ENCODE measurements at places on chromosomes 4 and X.

DNA sequence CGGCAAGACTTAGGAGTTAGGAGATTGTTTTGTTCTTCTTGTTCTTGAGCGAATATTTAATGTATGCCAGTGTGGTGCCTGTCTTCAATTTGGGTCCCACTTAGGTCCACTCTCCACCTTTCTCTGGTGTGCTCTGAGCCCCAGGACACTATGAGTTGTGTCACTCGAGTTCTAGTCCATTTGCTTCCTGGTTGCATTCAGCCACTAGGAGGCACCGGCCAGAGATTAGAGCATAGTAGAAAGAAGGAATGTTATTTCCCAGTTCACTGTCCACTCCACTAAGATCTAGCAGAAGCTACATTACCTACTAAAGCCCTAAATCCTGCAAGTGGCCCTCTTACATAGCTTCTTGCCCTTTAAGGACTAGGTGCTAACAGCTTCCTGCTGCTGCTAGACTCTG lies 326.9 kb downstream of the NAF1 start:
- DNase-seq = no peak

GRCh38 chr4:9765091-9765490 lies 16.3 kb upstream of the DRD5 start:
- DNase-seq = peak; percentile 16

GRCh38 chr4:140693562-140693961 lies 62.6 kb downstream of the TBC1D9 start:
- DNase-seq = no peak

GRCh38 chr4:35771571-35771970 lies 472.7 kb downstream of the ARAP2 start:
- no peak for DNase-seq

- no peak for DNase-seq
Measured at GRCh38 chr4:99395595-99396364, 39.4 kb downstream of the ADH7 start.

- no peak for DNase-seq
Measured at GRCh38 chr4:12791536-12791935, 692.6 kb downstream of the RAB28 start.

DNA sequence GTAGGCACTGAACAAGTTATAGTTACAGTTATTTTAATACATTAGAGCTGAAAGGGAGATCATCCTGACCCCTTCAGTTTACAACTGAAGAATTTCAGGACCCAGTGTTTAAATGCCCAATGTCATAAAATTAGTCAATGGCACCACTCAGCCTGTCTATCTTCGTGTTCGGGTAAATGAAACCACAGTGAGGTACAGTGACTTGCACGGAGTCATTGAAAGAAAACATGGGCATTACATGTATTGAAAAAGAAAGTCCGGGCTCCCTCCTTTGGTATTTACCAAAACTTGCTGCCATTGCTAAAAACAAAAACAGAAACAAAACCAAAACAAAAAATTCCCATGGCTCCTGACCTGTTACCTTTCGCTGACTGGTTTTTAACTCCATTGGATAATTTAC lies 131.7 kb downstream of the SH2D1A start:
- DNase-seq = no peak

DNA sequence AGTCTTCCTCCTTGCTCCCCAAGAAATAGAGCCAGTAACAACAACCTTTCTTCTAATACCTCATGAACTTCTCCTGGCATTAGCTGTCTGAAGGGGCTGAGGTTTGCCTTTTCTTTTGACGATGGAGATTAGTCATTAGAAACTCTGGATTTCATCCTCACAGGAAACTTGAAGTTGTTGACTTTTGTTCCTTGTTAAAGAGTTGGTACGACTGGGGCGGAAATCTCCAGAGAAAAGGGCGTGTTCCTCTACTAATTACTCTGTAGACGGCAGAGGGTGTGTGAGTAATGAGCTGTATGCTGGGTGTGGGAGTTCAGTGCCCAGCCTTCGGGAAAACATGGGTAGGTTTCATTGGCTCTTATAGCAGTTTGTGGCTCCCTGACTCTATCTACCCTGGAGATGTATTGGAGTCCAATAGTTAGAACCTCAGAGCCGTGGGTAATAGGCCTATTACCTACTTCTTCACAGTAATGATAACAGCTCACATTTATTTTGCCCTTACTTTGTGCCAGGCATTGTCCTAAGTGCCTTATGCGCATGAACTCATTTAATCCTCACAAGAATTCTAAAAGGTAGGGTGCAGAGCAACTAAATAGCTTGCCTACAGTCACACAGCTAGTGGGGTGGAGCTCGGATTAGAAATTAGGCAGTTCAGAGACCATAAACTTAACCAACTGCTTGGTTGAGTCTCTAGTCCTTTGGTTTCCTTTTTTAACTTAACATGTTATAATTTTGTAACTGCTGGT lies 23.4 kb downstream of the TMEM164 start:
- no peak for DNase-seq

DNA sequence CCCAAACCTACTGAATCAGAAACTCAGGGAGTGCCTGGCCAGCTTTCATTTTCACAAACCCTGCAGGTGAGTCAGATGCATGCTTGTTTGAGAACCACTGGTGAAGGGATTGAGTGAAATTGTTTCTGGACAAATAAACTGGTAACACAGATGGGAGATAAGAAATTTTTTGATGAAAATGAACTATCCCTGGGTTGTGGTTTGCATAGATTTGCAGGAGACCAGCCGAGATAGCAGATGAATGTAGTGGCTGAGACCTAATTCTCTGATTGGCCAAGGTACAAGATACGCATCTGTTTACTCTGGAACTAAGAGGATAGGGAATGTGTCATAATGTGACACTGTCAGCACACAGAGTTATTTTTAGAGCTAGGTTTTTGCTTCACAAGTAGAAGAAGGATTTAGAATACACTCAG lies 117.8 kb upstream of the NOCT start:
- DNase-seq = no peak

- no peak for DNase-seq
Measured at GRCh38 chrX:1741816-1742394, 127.0 kb downstream of the ASMT start.

GRCh38 chr4:110989125-110989524 lies 366.2 kb upstream of the PITX2 start:
- no peak for DNase-seq

DNA sequence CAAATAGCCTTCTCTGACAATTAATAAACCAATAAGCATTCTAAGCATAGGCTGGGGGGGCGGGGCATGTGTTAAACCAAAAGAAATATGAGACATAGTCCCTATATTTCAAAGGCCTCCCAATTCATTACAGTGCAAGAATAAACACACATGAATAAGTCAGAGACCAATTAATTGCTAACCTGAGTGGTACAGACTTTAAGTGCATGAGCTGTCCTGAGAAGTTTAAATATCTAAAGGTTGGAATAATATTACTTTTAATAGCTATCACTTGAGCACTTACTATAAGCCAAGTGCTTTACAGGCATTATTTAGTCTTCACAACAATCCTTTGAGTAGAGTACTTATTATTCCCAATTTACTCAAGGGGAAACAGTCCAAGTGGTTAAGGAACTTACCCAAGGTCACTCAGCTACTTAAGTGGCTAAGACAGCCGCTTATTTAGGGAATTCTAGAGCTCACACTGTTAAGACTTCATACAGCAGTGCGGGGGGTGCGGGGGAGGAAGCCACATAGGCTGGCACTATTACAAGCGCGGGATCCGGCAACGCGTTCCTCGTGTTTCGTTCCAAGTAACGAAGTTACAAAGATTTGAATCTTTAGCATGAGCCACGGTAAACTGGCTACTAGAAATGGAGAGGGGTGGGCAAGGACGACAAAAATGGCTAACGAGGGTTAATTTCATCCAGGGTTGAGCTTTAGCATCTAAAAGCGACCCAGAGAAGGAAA lies 1.4 kb downstream of the THOC2 start:
- no peak for DNase-seq

- no peak for DNase-seq
Measured at GRCh38 chr4:155944516-155944915, 9.2 kb downstream of the CTSO start.

GRCh38 chr4:106017975-106018374 lies 122.7 kb downstream of the NPNT start:
- no peak for DNase-seq

GRCh38 chr4:105845559-105845958 lies 49.7 kb upstream of the NPNT start:
- no peak for DNase-seq

DNA sequence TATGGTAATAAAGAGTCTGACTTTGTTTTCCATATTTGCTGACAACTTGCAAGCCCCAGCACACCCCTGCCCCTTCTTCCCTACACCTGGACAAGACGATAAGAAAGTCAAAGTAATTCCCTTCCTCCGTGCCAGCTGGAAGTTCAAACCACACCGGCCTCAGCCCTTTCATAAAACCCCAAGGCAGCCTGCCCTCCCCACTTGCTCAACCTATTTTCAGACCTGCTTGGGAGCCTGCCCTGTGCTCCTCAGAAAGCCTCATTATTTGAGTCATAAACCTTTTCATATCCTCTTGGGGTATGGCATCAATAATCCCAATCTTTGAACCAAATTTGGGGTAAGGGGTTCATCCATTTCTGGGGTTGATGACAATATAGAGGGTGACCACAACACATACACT lies 29.5 kb downstream of the NIPAL1 start:
- no peak for DNase-seq

DNA sequence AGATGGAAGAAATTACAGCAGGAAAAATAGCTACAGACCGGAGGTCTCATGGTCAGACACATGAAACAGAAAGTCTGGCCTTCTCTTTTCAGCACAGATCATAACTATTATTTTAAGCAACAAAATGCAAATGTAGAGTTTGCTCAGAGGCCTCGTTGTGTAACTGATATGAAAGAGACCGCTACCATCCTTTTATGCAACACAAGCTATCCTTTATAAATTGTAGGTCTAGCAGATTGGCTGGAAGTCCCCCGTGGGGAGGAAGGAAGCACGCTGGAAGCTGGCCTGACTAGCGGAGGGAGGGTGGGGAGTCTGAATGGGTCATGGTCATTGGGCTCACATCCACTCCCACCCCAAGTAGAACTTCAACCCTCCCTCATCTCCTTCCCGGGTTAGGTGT lies 27.7 kb downstream of the DMP1 start:
- no peak for DNase-seq

- no peak for DNase-seq
Measured at GRCh38 chrX:131032354-131033230, 25.6 kb upstream of the ARHGAP36 start.

DNA sequence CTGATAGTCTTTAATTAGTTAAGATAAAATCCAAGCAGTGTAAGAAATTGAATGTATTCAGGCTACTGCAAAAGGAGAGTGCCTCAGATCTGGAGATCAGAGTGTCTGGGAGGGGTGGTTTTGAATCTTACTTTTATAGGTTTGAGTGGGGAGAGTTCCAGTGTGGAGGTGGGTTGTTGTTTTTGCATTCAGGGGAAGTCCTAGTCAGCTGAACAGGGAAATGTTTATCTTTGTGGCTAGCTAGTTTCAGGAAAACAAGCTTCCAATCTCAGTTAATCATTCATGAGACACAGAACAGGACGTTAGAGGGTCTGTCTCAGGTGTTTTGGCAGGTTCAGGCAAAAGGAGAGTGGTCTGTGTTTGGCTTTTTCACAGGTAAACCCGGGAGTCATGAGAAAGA lies 26.0 kb downstream of the ZNF81 start:
- no peak for DNase-seq

- DNase-seq = no peak
Measured at GRCh38 chr4:184166736-184167135, 50.9 kb downstream of the ENPP6 start.

DNA sequence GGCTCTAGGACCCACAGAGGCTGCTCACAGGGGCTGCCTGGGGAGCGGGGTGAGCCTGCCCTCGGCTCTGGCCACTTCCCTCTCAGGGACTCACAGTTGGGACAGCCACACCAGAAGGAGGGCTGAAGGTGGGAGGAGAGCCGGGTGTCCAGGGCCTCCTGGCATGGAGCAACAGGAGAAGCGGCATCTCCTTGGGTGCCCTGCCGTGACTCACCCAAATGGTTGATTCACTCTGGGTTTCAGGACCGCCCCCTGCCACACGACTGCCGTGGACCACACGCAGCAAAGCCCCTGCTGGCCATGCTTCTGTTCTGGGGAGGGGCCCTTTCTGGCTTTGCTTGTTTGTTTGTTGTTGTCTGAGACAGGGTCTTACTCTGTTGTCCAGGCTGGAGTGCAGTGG lies 86.0 kb upstream of the AFAP1 start:
- no peak for DNase-seq

DNA sequence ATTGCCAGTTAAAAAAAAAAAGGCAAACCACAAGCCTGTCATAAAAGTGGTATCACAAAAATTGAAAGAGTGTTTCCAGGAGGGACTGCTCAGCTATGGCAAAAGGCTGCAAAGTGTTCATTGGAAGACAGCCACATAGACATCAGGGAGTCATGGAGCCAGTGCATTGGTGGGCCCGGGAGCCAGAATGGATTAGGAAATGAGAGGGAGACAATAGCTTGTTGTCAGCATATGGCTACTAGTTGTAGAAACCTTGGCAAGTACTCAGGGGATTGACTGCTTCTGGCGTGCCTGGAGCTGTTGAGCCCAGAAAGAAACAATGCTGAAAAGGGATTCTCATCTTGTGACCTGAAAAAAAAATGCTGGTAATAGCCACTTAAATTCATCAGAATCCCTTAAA lies 5.0 kb downstream of the GAR1 start:
- no peak for DNase-seq

- DNase-seq = no peak
Measured at GRCh38 chr4:149008415-149009025, 566.3 kb upstream of the NR3C2 start.

- DNase-seq = no peak
Measured at GRCh38 chrX:100296183-100296753, 113.8 kb downstream of the PCDH19 start.

- DNase-seq = no peak
Measured at GRCh38 chr4:95761871-95762270, 78.0 kb upstream of the PDHA2 start.

- DNase-seq = peak; percentile 70
Measured at GRCh38 chr4:13654162-13654797, 26.8 kb upstream of the BOD1L1 start.

DNA sequence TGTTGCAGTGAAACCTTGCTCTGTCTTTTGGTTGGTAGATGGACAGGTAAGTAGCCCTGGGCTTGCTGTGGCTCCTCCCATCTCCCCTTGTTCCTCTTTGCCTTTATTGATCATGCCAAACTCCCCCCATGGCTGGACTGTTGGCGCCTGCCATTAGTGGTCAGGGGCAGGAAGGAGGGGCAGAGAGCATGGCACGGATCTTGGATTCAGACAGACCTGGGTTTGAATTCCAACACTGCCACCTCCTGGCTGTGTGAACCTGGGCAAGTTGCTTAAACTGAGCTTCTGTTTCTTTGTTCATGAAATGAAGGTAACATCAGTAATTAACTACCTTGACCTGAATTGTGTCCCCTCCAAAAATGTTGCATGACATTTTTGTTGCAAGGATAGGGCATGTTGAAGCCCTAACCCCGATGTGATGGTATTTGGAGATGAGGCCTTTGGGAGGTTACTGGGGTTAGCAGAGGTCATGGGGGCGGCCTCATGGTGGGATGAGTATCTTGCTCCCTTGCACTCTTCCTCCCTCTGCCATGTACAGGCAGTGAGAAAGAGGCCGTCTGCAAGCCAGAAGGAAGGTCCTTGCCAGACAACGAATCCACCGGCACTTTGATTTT lies 6.0 kb downstream of the SLC2A9 start:
- DNase-seq = no peak

Data from activated T-helper 2 cell treated with anti-CD3 and anti-CD28 coated beads, Interferon-gamma antibody, Interleukin-2, Interleukin-4, amounts not matched to agents 10 μg/mL and 5 μg/mL and 100 μg/mL, durations not matched to agents 14 hours and 24 hours and 36 hours (primary cell).